ENCODE measurements at places on chromosomes 5 and 9. TPM values are rescaled to one million over a fixed set of nuclear protein-coding genes. Genes with fewer than 3 reads are reported as not detected.

The CNTFR gene
- 26.6 TPM for total RNA-seq

The SLC46A2 gene
- not detected for total RNA-seq

The SLC34A3 gene
- total RNA-seq = 0.03 TPM

The MAMDC2 gene
- 5.4 TPM for total RNA-seq

The IFNA2 gene
- total RNA-seq = not detected

- DNase-seq = no peak
Measured at GRCh38 chr9:8826281-8826680, 1026.7 kb upstream of the DMAC1 start.

- DNase-seq = no peak
Measured at GRCh38 chr5:44099643-44100042, 289.6 kb downstream of the FGF10 start.

DNA sequence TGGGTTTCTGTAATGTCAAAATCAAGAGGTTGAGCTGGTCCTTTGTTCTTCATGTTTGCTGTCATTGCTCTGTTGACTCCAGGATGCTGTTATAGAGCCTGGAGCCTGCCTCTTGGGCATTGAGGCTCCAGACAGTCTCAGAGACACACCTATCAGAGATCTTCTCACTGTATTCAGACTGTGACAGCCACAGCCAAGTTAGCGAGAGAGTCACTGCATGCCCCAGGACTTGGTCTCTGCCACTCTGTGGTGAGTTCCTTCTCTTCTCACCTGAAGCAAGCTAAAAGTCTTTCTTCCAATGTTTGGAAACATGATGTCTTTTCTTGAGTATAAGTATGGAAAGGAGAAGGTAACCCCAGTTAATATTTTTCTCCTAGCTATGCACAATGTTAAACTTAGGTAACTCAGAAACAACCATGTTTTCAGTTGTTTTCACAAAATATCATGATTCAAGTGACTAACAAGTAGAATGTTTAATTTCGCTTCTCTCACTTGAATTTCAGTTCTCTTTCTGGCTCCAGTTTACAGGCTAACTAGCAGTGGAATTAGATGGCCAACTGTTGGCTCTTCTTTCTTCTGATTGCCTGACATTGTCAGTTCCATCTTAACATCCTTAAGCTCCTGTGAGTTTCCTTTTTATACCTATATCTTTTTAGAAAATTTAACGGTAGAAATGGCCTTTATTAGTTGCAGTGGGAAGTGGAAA is 20.6 kb upstream of the ZFYVE16 start:
- no peak for DNase-seq

DNA sequence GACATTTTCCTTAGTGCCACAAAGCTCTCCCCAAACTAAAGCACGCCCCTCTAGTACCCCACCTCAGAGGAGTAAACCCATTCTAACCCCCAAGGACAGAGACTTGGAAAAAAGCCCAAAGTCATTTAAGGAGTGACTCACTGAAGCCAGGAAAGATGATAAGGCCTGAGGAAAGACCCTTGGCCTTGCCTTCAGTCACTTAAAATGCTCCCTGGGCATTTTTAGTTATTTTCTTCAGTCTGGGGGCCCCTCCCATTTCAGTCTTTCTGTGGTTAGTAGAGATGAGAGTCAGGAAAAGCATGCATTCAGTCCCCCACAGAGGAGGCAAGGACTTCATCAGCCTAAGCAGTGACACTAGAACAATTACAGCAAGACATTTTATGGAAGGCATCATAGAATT is 13.7 kb upstream of the TLX3 start:
- DNase-seq = no peak

DNA sequence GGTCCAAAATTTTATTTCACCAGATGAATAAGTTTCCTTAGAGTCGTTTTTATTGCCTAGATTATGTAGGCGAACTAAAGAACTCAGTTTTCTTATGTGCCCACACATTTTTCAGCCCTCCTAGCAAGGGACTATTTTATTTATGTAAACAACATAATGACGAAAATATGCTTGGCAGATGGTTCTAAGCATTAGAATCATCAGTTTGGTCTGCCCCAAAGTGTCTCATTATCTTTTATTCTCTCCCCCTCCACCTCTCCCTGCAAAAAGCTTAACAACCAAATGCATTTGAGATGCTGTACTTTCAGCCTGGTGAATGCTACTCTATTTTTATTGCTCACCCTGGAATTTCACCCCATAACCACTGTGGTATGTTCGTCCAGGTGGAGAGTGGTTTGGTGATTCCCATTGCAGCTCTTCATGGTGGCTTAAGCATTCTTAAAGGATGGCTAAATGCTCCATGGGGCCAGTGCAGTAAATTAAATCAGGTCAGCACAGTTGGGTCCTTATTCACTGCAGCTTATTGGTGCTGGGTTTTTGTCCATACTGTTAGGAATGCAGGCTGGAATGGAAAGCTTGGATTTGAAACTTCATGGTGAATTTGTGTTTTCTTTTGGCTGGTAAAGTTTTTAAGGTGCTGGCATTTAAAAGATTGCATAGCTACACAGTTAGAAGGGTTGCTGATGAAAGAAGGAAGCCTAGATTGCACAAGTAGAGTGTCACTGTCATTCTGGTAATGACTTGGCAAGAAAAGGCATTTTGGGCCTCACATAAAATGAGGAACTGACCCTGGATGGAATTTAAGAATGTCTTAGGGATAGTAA is 39.2 kb downstream of the TLE4 start:
- DNase-seq = no peak

- DNase-seq = no peak
Measured at GRCh38 chr5:91058575-91058974, 324.5 kb downstream of the ARRDC3 start.

DNA sequence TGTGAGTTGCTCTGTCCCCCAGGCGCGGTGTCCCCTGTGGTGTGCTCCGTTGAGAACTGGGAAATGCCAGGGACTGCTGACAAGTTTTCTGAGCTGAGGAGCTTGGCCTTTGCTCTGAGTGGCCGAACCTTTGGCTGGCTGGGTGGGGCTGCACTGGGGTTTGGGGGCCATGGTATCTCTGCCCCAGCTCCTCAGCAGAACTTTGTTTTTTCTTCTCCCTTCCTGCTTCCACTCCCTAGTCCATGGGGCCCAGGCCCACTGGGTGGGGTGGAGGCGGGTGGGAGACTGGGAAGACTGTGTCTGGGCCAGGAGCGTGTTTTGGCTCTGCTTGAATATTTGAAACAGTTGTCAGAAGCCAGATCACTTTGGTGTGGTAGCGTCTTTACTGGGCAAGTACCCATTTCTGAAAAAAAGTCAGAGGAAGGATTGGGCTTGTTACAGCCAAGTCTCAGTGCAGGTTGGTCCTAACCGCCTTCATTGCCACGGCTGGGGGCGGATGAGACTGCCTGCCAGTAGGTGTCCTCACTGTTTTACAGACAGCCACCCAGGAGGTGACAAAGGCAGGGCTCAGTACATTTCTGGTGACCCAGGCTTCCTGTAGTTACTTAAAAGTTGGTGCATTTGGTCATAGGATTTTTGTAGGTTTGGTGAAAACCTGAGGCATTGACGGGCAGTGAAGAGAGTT is 92.7 kb downstream of the DAB2IP start:
- peak; percentile 83 for DNase-seq

- no peak for DNase-seq
Measured at GRCh38 chr5:68223904-68224303, 8.3 kb downstream of the PIK3R1 start.

Measured in H7 (cell line).